Midbrain (tissue), 1 donor: ENCODE measurements at places on chromosomes 5 and 9.

DNA sequence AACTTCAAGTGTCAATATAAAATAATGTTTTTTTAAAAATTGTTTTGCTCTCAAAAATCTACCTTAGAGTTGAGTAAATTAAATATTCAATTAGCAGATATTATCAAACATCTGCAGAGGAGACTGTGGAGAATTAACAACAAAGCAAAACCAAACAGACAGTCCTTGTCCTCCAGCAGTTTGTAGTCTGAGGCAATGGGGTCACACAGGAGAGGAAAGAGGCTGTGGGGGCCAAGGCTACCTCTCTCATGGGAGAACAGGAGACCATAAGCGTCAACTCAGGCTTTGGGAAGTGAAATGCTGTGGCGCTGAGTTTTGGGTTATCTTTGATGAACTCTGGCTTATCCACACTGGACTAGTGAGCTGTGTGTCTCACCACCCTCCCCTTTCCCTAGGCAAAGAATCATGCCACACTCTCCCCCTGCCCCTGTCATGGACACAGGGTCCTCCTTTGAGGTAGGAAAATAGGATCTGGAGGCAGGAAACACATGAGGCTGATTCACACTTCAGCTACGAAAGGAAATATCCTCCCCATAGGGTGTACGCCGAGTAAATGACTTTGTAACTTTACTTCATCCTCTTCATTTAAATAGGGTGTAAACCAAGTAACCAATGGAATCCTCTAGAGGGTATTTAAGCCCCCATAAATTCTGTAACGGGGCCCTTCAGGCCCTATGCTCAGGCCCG lies 152.7 kb downstream of the FSTL4 start:
- no peak for DNase-seq

GRCh38 chr9:135388530-135388929 lies 91.1 kb upstream of the PPP1R26 start:
- no peak for DNase-seq

- no peak for DNase-seq
Measured at GRCh38 chr5:51227963-51228470, 155.2 kb upstream of the ISL1 start.

DNA sequence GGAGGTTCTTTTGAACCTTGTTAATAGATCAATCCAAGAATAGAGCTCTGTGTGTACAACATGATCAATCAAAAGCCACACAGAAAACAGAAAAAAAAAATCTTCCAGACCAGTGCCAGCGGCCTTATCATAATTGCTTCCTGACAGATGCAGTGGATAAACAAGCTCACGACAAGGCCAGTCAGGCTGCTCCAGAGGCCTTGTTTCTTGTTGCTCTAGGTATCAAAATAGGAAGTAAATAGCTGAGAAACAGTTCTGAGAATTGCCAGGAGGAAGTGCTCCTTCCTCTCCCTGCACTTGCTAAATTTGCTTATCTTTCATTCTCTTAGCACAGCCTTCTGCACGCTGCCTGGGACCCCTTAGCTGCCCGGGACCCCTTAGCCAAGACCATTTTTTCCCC lies 199.0 kb upstream of the TARS1 start:
- no peak for DNase-seq

GRCh38 chr5:180315762-180316212 lies 23.9 kb upstream of the MAPK9 start:
- peak; percentile 69 for DNase-seq

- DNase-seq: no peak
Measured at GRCh38 chr5:74949976-74950375, 83.8 kb upstream of the FAM169A start.

DNA sequence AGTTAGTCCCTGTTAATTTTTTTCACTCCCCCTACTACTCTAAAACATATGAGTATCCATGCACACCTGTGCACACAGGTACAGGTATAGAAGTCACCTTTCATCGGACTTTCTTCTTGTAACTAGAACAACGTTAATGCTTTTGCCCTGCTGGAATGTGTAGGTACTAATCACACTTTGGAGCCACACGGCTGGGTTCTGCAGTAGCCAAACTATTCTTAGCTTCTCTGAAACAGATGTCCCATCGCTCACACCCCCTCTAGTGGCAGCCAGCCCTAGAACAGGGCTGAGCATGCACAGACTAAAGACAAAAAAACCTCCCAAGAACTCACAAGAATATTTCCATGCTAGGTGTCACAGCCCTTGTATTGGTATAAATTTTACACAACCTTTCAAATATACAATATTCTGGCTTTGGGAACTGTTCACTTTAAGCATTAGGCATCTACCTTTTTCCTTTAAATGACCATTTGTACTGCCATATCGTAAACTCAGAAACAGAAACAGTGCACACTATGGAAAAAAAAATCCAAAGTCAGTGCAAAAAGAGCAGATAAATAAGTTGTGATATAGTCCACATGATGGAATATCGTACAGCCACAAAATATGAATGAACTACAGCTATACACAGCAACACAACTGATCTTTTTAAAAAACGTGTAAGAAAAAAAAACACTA lies 64.0 kb downstream of the RETREG1 start:
- peak; percentile 76 for DNase-seq

DNA sequence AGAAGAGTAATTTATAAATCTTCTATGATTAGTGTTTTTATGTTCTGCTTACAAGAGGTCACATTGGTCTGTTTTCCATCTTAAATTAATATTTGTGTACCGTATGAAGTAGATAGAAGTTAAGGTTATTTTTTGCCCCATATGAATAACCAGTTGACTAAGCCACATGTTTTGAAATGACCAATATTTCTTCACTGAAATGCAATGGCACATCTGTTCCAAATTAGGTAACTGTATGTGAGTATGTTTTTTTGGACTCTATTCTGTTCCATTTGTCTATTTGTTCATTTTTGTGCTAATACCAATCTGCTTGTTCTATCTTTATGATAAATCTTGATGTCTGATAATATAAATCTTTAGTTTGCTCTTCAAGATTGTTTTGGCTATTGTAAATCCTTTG lies 17.7 kb downstream of the JAK2 start:
- DNase-seq: no peak

- DNase-seq: no peak
Measured at GRCh38 chr5:131973089-131973712, 27.7 kb upstream of the MEIKIN start.

GRCh38 chr5:150598006-150598405 lies 42.5 kb upstream of the SYNPO start:
- no peak for DNase-seq

- DNase-seq: no peak
Measured at GRCh38 chr9:12094046-12094445, 599.1 kb upstream of the TYRP1 start.

GRCh38 chr5:122398016-122398415 lies 86.0 kb downstream of the SNCAIP start:
- DNase-seq: no peak
